ENCODE measurements at places on chromosomes 5 and 9.

- no peak for DNase-seq
Measured at GRCh38 chr9:112059966-112060320, 115.2 kb downstream of the SUSD1 start.

GRCh38 chr5:1465117-1465516 lies 19.9 kb upstream of the SLC6A3 start:
- DNase-seq: no peak

DNA sequence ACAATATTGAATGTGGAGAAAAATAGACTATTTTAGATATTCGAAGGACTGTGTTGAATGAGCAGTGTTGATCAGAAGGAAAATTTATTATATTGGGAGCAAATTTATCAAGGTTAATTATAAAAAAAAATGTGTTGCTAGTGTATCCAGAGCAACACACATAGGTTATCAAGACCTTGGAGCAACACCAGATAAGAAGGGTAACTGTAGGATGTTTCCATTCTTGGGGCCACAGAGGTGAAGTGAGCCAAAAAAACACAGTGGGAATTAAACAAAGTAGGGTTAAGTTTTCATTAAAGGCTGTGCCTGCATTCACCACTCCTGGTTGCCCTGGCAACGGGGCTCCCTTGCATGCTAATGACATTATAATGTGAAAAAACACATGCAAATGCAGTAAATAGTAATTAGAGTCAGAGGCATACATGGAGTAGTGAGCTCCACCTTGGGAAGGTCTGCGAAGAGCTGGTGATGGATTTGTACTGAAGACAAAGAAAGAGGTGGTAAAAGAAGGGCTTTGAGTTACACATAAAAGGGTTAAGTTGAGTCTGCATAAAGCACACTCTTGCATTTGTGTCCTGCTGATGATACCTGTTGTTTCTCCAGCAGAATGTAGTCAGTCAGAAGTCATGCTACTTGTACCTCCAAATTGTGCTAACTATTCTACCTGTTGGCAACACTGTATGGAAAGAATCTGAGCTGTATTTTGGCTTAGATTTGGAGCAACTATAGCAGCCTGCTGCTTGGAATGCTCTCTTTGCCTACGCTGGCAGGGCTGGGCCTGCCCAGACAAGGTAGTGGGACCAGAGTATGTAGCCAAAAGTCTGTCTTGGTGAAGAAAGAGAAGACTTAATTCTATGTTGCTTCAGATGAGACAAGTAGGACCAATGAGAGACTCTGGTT lies 59.6 kb downstream of the ATG10 start:
- DNase-seq: no peak

- no peak for DNase-seq
Measured at GRCh38 chr5:87951661-87952060, 317.0 kb downstream of the TMEM161B start.

DNA sequence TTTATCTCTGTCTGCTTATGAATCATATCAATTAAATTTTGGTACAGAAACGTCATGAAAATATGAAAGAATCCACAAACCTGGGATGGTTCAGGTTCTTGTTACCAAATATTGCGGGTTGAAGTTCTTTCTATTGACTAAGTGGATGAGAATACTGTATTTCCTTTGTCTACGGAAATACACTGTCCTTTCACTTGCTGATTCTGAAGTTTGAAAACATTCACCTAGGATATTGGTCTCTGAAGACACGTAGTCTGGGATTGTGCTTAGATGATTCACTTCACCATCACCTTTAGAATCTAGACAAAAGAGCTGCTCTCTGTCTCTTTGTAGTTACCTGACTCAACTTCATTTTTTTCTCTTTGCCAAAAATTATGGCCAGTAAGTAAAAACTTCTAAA lies 222.4 kb downstream of the FBN2 start:
- no peak for DNase-seq

DNA sequence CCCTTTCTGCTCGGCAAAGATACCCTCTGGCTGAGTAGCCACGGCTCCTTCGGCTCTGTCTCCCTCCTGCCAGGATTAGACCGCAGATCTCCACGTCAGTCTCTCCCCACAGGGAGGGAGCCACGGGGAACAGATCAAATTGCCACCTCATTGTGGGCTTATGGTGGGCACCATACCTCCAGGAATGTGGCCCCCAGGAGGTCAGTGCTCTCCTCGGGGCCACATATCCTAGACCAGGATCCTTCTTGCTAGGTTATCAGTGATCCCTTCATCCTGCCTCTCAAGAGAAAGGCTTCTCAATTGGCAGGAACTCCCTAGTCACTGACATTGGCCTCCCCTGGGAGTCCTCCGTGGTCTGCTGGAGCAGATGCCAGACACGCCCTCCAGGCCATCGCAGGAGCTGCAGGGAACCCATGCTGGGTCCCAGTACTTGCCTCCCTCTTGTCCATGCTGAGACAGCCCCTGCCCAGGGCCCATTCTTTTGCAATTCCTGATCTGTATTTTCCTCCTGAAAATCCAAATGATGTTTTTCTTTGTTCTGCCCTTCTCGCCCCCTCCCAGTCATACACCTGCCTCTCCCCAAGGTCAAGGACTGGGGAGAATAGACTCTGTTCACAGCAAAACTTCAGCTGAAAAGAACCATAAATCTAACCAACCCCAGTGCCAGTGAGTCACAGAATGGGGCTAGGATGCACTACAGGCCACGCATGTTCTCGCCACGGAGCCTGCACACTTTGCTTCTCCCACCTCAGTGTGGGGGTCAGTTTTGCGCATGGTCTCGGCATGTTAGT lies 31.6 kb upstream of the ENHO start:
- no peak for DNase-seq

DNA sequence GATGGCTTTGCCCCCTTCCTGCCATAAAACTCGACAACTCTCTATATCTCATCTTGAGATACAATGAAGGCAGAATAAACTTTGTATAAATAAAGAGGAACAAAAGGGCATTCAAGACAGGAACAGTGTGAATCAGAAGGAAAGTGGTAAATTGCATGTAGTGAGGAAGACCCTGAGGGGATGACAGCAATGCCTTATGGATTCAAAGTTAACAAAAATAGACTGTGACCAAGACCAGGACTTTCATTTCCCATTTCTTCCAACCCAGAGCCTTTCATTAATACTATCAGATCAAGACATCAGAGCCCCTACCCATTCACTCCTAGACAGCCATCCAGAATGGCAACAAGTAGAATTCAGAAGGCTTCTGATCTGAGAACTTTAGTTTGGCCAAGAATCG lies 46.4 kb upstream of the ZNF462 start:
- no peak for DNase-seq

GRCh38 chr9:112443200-112443599 lies 43.4 kb upstream of the KIAA1958 start:
- DNase-seq: no peak

GRCh38 chr5:139459451-139459934 lies 3.0 kb downstream of the ECSCR start:
- DNase-seq: no peak

- no peak for DNase-seq
Measured at GRCh38 chr9:74458832-74459231, 38.3 kb upstream of the RORB start.

DNA sequence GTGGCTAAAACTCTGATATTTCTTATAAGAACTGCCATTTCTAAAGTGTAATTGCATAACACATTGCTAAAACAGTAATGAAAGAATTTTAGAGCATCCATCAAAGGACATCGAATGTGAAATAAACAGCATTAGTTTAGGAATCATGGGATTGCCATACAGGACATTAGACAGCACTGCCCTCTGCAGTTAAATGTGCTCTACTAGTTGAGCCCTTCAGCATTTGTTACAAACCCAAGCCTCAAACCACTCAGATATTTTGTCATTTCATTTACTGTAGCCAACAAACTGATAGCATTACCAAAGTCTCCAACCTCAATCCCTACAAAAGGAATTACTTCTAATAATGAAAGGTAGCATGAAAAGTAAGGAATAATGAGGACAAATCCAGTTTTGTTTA lies 116.8 kb upstream of the COX7C start:
- no peak for DNase-seq

GRCh38 chr9:88458716-88459465 lies 70.6 kb downstream of the SPIN1 start:
- DNase-seq: peak; percentile 38

GRCh38 chr9:79040671-79041070 lies 531.1 kb upstream of the TLE4 start:
- no peak for DNase-seq

DNA sequence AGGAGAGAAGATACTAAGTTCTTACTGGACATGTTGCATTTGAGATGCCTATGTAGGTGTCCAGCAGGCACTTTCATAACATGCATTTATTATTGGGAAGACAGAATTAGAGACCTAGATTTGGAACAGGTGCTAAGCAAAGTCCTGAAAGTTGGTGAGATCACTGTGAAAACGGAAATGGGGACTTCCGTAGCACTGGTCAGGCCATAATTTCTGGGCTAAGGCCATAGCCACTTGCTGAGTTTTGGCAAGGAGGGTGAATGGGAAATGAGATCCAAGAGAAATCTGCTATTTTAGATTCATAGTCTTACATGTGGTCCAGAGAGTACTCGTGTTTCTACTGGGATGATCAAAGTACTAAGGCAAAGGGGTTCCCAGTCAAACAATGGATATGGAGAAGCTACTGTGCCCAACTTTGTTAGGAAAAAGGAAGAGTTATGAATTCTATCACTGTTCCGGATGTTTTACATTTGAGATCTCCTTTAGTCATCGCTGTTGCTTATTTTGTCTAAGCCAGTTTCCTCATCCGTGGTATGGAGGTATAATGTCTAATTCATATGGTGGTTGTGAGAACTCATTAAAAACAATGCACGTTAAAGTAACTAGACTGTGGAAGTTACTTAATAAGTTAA lies 33.4 kb downstream of the TEK start:
- DNase-seq: no peak

DNA sequence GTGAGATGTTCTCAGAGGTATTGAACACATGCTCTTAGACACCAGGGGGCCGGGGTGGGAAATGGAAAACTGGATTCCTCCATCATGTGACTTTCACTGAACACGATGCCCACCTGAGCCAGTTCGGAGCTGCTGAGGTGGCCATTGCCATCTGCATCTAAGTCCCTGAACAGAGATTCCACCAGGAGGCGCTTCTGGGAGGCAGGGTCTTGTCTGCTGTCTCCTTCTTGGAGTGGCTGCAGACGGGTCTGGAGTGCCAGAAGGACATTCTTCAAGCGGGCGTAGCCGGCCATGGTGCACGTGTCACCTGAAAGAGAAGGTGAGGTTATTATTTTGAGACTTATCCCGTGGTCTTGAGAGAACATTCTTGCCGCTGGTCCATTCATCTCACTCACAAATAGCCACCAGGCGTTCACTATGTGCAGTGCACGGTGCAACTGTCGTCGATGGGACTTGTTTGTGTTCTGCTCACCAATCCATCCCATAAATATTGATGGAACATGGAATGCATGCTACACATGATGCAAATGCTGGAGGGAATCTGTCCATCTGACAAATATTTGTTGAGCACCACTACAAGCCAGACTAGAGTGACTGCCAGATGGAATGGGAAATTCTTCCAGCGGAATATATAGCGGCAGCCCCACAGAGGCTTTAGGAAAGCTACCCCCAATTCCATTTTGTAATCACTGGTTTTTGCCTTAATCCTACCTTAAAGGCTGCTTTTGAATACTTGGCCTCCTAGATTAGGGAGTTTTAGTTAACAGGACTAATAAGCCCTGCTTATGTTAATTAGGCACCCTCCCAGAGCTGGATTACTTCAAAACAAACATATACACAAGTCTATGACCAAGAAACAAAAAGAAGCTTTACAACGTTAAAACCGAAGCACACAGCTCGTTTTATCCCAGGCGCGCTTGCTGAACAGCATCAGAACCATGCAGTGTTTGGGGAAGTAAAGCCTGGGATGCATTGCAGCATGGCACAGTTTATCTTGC lies 264.8 kb downstream of the HSPA4 start:
- no peak for DNase-seq

GRCh38 chr9:124282442-124283227 lies 24.9 kb downstream of the NEK6 start:
- DNase-seq: peak; percentile 77

GRCh38 chr9:91208419-91208745 lies 153.3 kb downstream of the AUH start:
- no peak for DNase-seq

DNA sequence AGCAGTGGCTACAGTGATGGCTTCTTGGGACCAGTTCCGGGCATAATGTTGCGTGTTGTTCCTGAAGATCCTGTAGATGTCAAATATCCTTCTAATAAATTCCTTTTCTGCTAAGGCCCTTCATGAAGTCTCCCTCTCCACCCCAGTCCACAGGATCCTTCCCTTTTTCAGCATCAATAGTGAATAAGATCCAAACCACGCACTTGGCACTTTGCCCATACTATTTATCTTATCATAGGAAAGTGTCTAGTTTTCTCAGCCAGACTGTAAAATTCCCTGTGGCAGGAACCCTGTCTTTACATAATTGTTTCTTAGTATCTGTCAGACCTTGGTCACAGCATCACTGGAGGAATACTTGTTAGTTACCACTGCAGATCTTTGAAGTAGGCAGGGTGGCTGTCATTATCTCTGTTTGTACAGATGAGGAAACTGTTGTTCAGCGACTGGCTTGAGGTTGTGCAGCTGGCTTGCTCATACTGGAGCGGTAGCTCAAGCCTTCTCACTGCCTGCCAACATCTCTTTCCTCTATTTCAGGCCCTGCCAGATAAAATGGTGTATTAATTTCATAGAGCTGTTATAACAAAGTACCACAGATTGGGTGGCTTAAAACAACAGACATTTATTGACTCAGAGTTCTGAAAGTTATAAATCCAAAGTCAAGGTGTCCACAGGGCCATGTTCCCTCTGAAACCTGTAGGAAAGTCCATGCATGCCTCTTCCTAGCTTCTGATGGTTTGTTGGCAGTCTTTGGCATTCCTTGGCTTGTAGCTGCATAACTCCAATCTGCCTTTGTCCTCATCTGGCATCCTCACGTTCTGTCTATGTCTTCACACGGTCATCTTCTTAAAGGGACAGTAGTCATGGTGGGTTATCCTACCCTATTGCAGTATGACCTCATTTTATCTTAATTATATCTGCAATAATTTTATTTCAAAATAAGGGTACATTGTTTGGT lies 33.5 kb upstream of the APC start:
- DNase-seq: no peak

- no peak for DNase-seq
Measured at GRCh38 chr9:35002623-35003022, 13.1 kb downstream of the DNAJB5 start.

DNA sequence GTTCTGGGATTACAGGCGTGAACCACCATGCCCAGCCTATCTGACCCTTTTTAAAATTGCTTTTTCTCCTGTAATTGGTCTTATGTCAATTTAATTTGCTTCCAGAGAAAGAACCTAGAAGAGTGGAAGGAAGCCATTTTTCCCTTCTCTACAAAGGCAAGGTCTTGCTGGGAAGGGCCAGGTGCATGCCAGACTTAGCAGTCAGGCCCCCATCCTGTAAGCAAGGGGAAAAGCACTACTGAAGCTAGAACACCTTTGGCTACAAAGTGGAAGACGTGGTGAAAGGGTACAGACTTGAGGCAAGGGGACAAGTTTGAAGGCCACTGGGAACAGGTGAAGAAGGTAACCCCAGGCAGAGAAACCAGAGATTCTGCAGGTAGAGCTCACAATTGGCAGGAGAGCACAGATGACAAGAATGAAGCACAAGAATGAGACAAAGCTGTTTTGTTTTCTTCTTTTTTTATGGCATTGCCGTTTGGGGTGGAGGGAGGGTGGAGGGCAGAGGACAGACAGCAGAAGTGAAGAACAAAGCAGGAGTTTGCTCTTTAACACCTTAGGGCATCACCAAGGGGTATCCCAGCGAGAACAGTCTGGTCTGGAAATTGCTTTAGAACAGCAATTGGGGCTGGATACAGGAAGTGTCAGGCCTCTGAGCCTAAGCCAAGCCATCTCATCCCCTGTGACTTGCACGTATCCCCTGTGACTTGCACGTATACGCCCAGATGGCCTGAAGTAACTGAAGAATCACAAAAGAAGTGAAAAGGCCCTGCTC lies 72.9 kb downstream of the SERINC5 start:
- no peak for DNase-seq

- peak; percentile 91 for DNase-seq
Measured at GRCh38 chr5:151659001-151659754, 27.5 kb downstream of the SPARC start.
